ENCODE measurements at places on chromosomes 6 and 20. TPM values are rescaled to one million over a fixed set of nuclear protein-coding genes. Genes with fewer than 3 reads are reported as not detected.

- no peaks in the 10 kb centered on the region for H3K27me3 ChIP-seq
- H3K4me3 ChIP-seq, result no peak overlapping the region
- no peak for DNase-seq
- no peak overlapping the region for H3K27ac ChIP-seq
- H3K4me1 ChIP-seq, result peaks cover 6% of the 10 kb centered on the region
These were observed 26.8 kb upstream of the UBE2J1 start for GRCh38 chr6:89379281-89379680.

GRCh38 chr6:110990840-110991576 lies 9.2 kb downstream of the RPF2 start:
- no peak overlapping the region for H3K27ac ChIP-seq
- no peak overlapping the region for H3K4me3 ChIP-seq
- no peaks in the 10 kb centered on the region for H3K27me3 ChIP-seq
- no peak for DNase-seq

- H3K36me3 ChIP-seq, result peaks cover 4% of the 10 kb centered on the region
- H3K27ac ChIP-seq, result no peak overlapping the region
- H3K4me3 ChIP-seq, result peak overlapping the region; percentile 65
- no peaks in the 10 kb centered on the region for H3K27me3 ChIP-seq
These were observed 1.4 kb downstream of the PFDN4 start for GRCh38 chr20:54209216-54209813.

- H3K27ac ChIP-seq, result no peak overlapping the region
- H3K4me3 ChIP-seq, result no peak overlapping the region
- no peaks in the 10 kb centered on the region for H3K27me3 ChIP-seq
- no peaks in the 10 kb centered on the region for H3K36me3 ChIP-seq
- no peak for DNase-seq
These were observed 58.6 kb downstream of the SNAI1 start for GRCh38 chr20:50041246-50041873.

The PAK5 gene
- total RNA-seq, result not detected

- H3K4me3 ChIP-seq, result no peak overlapping the region
- H3K36me3 ChIP-seq, result no peaks in the 10 kb centered on the region
- peak; percentile 26 for DNase-seq
- H3K4me1 ChIP-seq, result peaks cover 5% of the 10 kb centered on the region
- H3K27ac ChIP-seq, result no peak overlapping the region
These were observed 85.9 kb downstream of the CRYBG1 start for GRCh38 chr6:106446287-106446885.

DNA sequence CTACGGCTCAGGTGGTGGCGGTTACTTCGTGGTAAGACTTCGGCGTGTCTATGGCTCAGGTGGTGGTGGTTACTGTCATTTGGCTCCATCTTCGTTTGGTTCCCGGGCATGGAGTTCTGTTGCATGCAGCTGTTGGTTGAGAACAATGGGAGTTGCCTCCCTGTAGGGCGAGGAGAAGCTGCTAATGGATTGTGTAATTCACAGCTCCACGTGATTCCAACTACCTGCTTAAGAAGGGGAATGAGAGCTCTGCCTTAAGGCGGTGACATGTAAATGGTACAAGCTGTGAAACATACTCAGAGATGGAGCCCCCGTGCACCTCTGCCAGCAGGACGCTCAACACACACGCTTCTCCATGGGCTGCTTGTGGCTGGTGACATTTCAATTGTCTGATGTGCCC lies 12.4 kb upstream of the DACT2 start:
- no peaks in the 10 kb centered on the region for H3K4me1 ChIP-seq
- H3K36me3 ChIP-seq, result no peaks in the 10 kb centered on the region
- H3K27me3 ChIP-seq, result no peaks in the 10 kb centered on the region
- no peak overlapping the region for H3K27ac ChIP-seq
- DNase-seq, result no peak
